ENCODE measurements at places on chromosomes 16 and 17.

GRCh38 chr17:79174905-79175856 is 100.6 kb downstream of the ENGASE start:
- no peak for DNase-seq

DNA sequence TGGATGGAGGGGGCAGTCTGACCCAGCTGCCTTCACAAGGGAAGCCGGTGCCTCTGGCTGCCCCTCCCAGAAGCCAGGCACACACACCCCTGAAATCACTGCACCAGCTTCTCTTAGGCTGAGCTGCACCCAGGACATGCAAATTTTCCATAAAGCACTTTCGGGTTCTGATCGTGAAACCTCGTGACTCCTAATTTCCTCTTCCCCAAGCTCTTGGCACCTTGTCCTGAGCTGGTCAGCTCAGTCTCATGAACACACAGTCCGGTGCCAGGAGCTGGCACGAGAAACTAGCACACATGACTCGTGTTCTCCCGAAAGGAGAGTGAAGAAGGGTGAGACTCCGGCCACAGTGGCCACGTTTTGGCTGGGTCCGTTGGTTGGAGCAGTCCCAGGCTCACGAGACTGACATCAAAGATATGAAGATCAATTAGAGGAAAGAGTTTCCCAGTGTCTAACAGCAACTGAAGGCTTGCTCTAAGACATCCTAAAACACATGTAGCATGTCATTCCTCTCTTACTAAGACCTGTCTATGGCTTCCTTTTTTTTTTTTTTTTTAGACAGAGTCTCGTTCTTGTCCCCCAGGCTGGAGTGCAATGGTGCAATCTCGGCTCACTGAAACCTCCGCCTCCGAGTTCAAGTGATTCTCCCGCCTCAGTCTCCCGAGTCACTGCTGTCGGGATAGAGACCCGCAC is 9.2 kb upstream of the ABR start:
- no peak for DNase-seq

DNA sequence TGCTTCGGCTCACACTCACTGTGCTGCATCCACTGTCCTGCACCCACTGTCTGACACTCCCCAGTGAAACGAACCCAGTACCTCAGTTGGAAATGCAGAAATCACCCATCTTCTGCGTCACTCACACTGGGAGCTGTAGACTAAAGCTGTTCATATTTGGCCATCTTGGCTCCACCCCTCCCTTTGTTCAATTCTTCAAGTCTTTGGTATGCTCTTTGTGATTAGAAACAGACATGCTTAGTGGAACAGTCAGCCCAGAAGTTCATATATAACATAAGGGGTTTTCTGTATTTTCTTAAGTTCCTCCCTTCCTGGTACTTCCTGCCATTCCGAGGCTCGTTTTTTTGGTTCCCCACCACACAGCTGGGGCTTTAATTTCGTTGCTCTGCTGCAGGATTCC is 398.5 kb upstream of the DYNLRB2 start:
- no peak for DNase-seq

- DNase-seq: no peak
Observed at GRCh38 chr16:85607796-85608514, 5.2 kb upstream of the GSE1 start.
